GM23248 (cell line): ENCODE measurements at places on chromosomes 7 and 10.
A peak's percentile ranks its signal among the peaks of the same experiment; 100 is the strongest.

- no peaks in the 10 kb centered on the region for H3K36me3 ChIP-seq
- no peak overlapping the region for H3K4me3 ChIP-seq
- no peak overlapping the region for H3K27ac ChIP-seq
- no peak for DNase-seq
Observed at GRCh38 chr7:43664681-43665080, 64.6 kb downstream of the COA1 start.

- DNase-seq = no peak
- H3K27ac ChIP-seq = no peak overlapping the region
- H3K4me1 ChIP-seq = no peaks in the 10 kb centered on the region
- no peak overlapping the region for H3K4me3 ChIP-seq
- no peaks in the 10 kb centered on the region for H3K27me3 ChIP-seq
Observed at GRCh38 chr7:152121432-152121831, 96.0 kb downstream of the GALNT11 start.

- no peaks in the 10 kb centered on the region for H3K36me3 ChIP-seq
- no peak overlapping the region for H3K4me3 ChIP-seq
- H3K27ac ChIP-seq = no peak overlapping the region
Observed at GRCh38 chr10:79022565-79023230, 46.1 kb upstream of the ZMIZ1 start.

DNA sequence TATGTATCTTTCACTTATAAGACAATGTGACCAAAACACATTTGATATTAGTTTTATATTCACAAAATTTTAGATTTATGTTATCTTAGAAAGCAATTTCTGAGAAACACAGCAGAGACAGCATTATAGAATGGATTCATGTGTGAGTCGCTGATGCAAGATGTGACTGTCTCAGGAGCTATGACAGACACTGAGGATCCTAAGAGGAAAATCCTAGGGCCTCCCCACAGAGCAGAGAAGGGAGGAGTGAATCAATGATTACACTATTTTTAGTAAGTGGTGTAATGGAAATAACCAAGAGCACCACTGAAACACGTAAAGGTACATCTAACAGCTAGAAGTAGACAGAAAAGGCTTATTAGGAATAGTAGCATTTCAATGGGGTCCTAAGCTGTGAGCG lies 204.0 kb upstream of the PTN start:
- peaks cover 15% of the 10 kb centered on the region for H3K4me1 ChIP-seq
- H3K27ac ChIP-seq = peak overlapping the region; percentile 70
- peak; percentile 67 for DNase-seq
- H3K27me3 ChIP-seq = no peaks in the 10 kb centered on the region

DNA sequence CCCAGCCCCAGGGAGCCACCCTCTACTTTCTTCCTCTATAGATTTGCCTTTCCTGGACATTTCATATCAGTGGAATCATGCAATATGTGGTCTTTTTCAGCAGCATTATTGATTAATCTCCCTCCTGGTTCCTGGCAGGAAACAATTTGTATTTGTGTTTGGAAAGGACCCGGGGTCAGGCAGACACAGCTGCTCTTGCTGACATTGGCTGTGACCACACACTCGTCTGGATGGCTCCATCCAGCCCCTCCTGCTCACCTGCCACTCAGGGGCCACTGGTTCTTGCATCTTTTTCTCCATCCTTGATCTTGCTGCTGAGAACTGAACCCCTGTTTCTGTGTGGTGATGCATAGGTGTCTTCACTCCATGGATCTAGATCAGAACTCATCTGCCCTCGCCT lies 176.6 kb upstream of the MKI67 start:
- H3K27me3 ChIP-seq = no peaks in the 10 kb centered on the region
- no peak overlapping the region for H3K27ac ChIP-seq
- no peaks in the 10 kb centered on the region for H3K4me1 ChIP-seq
- no peak overlapping the region for H3K4me3 ChIP-seq

DNA sequence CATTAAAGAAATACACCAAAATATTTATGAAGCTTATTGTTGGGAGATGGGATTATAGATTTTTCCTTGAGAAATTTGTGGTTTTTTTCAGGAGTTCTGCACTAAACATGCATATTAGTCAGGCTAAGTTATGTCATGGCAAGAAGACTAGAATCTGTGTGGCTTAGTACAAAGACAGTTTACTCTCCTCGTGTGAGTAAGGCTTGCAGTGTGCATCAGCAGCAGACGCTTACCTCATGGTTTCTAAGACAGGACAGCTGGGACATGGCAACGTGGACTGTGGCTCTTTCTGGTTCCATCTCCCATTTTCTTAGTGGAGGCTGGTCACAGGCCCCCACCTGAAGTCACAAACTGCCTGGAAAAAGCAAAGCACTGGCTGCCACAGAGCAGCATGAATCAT lies 429.6 kb upstream of the VSTM2A start:
- H3K4me1 ChIP-seq = no peaks in the 10 kb centered on the region
- H3K4me3 ChIP-seq = no peak overlapping the region
- H3K27ac ChIP-seq = no peak overlapping the region

GRCh38 chr10:117731121-117731791 lies 188.7 kb downstream of the EMX2 start:
- no peak overlapping the region for H3K27ac ChIP-seq
- no peak overlapping the region for H3K4me3 ChIP-seq
- H3K27me3 ChIP-seq = peaks cover 3% of the 10 kb centered on the region
- H3K36me3 ChIP-seq = no peaks in the 10 kb centered on the region
- no peak for DNase-seq

DNA sequence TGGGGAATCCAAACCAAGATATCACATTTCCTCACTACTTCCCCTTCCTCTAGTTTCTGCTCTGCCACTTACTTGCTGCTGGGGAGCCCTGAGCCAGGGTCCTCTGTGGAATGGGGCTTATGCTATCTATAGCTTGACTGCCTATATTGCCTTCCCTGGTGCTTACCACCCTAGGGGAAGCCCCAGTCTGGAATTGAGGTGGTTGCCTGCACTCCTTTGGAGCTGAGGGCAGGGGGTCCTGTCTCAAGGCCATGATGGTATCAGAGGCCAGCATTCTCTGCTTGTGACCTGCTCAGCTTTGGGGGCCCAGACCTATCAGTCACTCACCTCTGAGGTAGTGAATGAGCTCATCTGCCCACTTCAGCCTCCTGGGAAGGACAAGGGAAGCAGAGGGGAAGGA lies 29.3 kb upstream of the INMT start:
- no peaks in the 10 kb centered on the region for H3K4me1 ChIP-seq
- H3K36me3 ChIP-seq = no peaks in the 10 kb centered on the region
- DNase-seq = no peak
- peaks cover 29% of the 10 kb centered on the region for H3K27me3 ChIP-seq
- no peak overlapping the region for H3K4me3 ChIP-seq
- no peak overlapping the region for H3K27ac ChIP-seq

- peaks cover 14% of the 10 kb centered on the region for H3K4me1 ChIP-seq
- no peaks in the 10 kb centered on the region for H3K27me3 ChIP-seq
- H3K27ac ChIP-seq = no peak overlapping the region
- DNase-seq = no peak
- no peaks in the 10 kb centered on the region for H3K36me3 ChIP-seq
- no peak overlapping the region for H3K4me3 ChIP-seq
Observed at GRCh38 chr7:101862280-101863220, 45.1 kb downstream of the CUX1 start.

DNA sequence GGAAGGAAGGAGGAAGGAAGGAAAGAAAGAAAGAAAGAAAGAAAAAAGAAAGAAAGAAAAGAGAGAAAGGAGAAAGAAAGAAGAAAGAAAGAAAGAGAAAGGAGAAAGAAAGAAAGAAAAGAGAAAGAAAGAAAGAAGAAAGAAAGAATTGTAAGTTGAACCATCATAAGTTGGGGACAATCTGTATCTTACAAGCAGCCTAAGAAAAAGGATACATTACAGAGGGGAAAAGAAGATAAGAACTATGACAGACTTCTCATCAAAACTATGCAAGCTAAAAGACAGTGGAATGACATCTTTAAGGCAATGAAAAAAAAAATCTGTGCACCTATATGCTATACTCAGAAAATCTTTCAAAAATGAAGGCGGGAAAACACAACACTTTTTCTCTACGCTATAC lies 50.3 kb upstream of the SP4 start:
- no peaks in the 10 kb centered on the region for H3K27me3 ChIP-seq
- no peaks in the 10 kb centered on the region for H3K4me1 ChIP-seq

GRCh38 chr7:38858259-38858884 lies 50.6 kb downstream of the VPS41 start:
- peaks cover 10% of the 10 kb centered on the region for H3K4me1 ChIP-seq
- no peaks in the 10 kb centered on the region for H3K27me3 ChIP-seq

GRCh38 chr7:72709909-72710308 lies 118.1 kb downstream of the TYW1B start:
- H3K27ac ChIP-seq = no peak overlapping the region
- H3K4me1 ChIP-seq = 0 out of 2 replicates have a peak, but pooled peaks cover 2% of the 10 kb centered on the region
- H3K36me3 ChIP-seq = no peaks in the 10 kb centered on the region; the same call in 1 of the 2 replicates
- no peaks in the 10 kb centered on the region for H3K27me3 ChIP-seq
- no peak overlapping the region for H3K4me3 ChIP-seq

DNA sequence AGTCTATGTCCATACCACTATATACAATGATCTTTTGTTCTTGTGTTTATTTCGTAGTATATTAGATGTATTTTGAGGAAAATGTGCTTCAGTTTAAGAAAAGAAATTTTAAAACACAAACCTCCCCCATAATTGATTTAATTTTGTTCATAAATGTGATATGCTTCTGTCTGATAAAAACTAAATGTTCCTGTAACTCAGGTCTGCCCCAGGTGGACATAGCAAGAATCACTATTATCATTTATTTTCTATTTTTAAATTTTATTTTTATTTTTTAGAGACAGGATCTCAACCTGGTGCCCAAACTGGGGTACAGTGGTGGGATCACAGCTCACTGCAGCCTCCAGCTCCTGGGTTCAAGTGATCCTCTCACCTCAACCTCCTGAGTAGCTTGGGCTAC lies 43.2 kb downstream of the BEND7 start:
- H3K27me3 ChIP-seq = no peaks in the 10 kb centered on the region
- no peaks in the 10 kb centered on the region for H3K4me1 ChIP-seq
- H3K27ac ChIP-seq = no peak overlapping the region
- H3K36me3 ChIP-seq = no peaks in the 10 kb centered on the region; the same call in 1 of the 2 replicates
- peak; percentile 48 for DNase-seq

DNA sequence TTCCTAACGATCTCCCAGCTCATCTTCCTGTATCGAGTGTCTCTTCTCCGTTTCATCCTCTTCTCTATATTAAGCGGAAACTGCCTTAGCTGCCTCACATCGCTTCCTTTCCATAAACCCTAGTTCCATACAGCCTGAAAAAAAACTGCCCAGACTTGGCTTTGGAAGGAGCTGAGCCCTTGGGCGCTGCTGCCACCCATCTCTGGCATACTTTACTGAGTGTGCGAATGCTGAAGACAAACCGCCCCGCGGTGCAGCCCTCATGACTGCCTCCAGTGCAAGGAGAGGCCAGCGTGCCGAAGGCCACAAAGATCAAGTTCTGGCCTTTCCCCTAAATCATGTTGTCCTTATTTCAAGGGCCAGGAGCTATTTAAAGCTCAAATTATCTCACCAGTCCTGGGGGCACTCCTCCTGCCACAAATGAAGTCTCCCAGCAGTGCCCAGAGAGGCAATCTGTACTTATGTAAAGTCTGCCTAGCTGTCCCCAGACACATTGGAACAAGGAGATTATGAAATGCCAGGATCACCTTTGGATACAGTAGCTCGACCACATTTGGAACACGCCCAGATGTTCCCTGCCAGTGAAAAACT lies 25.2 kb downstream of the YWHAG start:
- peaks cover 8% of the 10 kb centered on the region; the same call in 1 of the 2 replicates for H3K4me1 ChIP-seq
- DNase-seq = no peak

- no peak overlapping the region for H3K27ac ChIP-seq
- H3K4me3 ChIP-seq = no peak overlapping the region
- H3K4me1 ChIP-seq = no peaks in the 10 kb centered on the region
- DNase-seq = no peak
Observed at GRCh38 chr7:18948521-18948920, 168.9 kb downstream of the TWIST1 start.

- H3K27ac ChIP-seq = no peak overlapping the region
- peaks cover 21% of the 10 kb centered on the region for H3K4me1 ChIP-seq
- H3K27me3 ChIP-seq = no peaks in the 10 kb centered on the region
- no peak for DNase-seq
- H3K4me3 ChIP-seq = no peak overlapping the region
Observed at GRCh38 chr7:117273325-117273724, 49.5 kb downstream of the WNT2 start.

DNA sequence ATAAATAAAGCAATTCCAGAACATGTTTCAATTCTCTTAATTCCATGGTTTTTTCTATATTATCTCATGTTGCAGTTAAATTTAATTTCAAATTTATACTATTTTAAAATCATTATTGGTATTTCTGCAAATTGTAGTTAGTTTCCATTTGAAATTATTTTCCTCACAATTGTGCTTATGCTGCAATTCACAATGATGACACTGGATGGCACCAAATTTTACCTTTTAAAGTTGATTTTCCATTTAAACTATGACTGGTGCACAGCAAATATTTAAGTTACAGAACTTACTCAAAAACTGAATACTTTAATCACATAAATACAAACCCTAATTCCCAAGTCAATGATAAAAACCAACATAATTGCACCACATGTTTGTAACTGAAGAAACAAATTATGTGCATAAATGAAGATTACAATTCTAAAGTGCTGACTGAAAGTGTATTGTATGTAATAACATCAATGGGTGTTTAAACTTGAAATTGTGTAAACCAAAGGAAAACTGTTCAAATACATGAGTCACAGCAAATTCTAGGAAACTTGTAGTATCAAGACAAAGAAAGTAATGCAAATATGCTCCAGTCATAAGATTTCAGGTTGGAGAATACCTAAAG lies 75.3 kb upstream of the AASS start:
- no peak overlapping the region for H3K4me3 ChIP-seq
- H3K36me3 ChIP-seq = no peaks in the 10 kb centered on the region
- peak; percentile 38 for DNase-seq

DNA sequence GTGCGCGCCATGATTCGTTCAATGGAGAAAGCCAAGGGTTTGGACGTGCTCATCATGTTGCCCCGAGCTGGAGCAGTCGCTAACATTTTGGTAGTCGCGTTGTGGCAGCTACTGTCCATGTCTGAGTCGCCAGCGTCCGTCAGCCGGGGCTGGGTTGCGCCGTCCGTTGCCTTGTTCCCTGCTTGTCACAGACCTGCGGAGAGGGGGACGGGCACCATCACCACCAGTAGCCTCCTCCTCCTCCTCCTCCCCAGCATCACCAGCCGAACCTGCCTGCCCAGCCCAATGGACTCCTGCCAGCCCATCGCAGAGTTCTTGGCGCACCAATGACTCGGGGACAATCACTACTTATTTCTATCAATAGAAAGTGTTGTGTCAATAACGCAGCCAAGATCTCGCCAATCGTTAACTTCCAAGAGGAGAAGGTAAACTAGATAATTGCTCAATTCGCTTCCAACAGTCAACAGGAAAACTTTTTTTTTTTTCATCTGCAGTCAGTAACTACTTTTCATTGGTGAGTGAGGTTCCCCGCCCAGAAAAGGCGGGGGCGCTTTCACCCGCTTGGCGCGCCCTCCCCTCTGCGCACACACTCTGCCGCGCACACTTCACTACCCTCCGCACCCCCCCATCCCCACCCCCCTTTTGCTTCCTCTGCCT lies at the start of gene FEZF1:
Gene FEZF1 (minus strand): TSS at position 432 of the 657 bp plus-strand sequence. CDS start 313 bp downstream, at position 119.
- no peaks in the 10 kb centered on the region for H3K36me3 ChIP-seq
- H3K4me3 ChIP-seq = no peak within 1 kb of the TSS
- H3K4me1 ChIP-seq = no peaks in the 10 kb centered on the region
- peaks cover 96% of the 10 kb centered on the region for H3K27me3 ChIP-seq
- no peak within 1 kb of the TSS for H3K27ac ChIP-seq

GRCh38 chr7:22480523-22481075 lies 19.4 kb downstream of the STEAP1B start:
- no peak for DNase-seq
- no peaks in the 10 kb centered on the region for H3K36me3 ChIP-seq
- no peak overlapping the region for H3K4me3 ChIP-seq
- peaks cover 28% of the 10 kb centered on the region for H3K4me1 ChIP-seq
- H3K27ac ChIP-seq = no peak overlapping the region
- no peaks in the 10 kb centered on the region for H3K27me3 ChIP-seq

GRCh38 chr10:27252267-27253000 lies 11.8 kb upstream of the ACBD5 start:
- peak; percentile 70 for DNase-seq
- H3K27ac ChIP-seq = no peak overlapping the region
- H3K4me1 ChIP-seq = no peaks in the 10 kb centered on the region
- peak overlapping the region; percentile 74 for H3K4me3 ChIP-seq
